Lower lobe of right lung (tissue), 2 donors: ENCODE measurements at places on chromosomes 12 and 14.

GRCh38 chr14:95043732-95044462, 113.4 kb downstream of the DICER1 start:
- H3K27me3 ChIP-seq, result peaks cover 3% of the 10 kb centered on the region
- DNase-seq, result no peak
- H3K36me3 ChIP-seq, result no peaks in the 10 kb centered on the region
- H3K4me1 ChIP-seq, result no peaks in the 10 kb centered on the region
- no peak overlapping the region for H3K27ac ChIP-seq

- no peak overlapping the region for H3K4me3 ChIP-seq
- no peak for DNase-seq
- no peaks in the 10 kb centered on the region for H3K27me3 ChIP-seq
- peaks cover 14% of the 10 kb centered on the region for H3K4me1 ChIP-seq
- peaks cover 33% of the 10 kb centered on the region for H3K36me3 ChIP-seq
- H3K27ac ChIP-seq, result no peak overlapping the region
These were observed 13.1 kb downstream of the NAA30 start for GRCh38 chr14:57403521-57403864.

- no peak overlapping the region for H3K4me3 ChIP-seq
- no peak for DNase-seq
- no peaks in the 10 kb centered on the region for H3K36me3 ChIP-seq
- H3K4me1 ChIP-seq, result peaks cover 33% of the 10 kb centered on the region
- H3K27ac ChIP-seq, result peak overlapping the region; percentile 53
- no peaks in the 10 kb centered on the region for H3K27me3 ChIP-seq
These were observed 684 bp upstream of the ABCB9 start for GRCh38 chr12:122966743-122967550.

- H3K27me3 ChIP-seq, result no peaks in the 10 kb centered on the region
- no peak for DNase-seq
- no peaks in the 10 kb centered on the region for H3K36me3 ChIP-seq
- H3K4me1 ChIP-seq, result no peaks in the 10 kb centered on the region
- H3K4me3 ChIP-seq, result no peak overlapping the region
- no peak overlapping the region for H3K27ac ChIP-seq
These were observed 278.9 kb upstream of the CRY1 start for GRCh38 chr12:107372229-107372658.

DNA sequence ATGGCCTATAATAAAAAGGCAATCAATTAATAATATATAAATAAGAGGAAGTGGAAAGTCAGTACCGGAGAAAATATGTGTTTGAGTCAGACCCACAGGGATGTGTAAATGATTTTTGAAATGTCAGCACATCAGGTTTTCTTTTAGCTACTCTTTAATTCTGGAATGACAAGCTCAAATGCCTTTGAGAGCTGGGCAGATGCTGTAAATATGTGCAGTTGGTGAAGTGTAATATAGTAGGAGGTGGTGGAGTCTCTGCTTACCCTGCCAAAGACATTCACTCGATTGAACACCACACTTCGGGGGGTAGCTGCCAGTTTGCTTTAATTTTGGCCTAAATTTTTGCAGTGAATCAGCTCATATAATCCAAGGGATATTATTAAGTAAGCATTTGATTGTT, 93.0 kb downstream of the PLEKHA5 start:
- no peak overlapping the region for H3K4me3 ChIP-seq
- H3K27ac ChIP-seq, result no peak overlapping the region
- H3K36me3 ChIP-seq, result no peaks in the 10 kb centered on the region

DNA sequence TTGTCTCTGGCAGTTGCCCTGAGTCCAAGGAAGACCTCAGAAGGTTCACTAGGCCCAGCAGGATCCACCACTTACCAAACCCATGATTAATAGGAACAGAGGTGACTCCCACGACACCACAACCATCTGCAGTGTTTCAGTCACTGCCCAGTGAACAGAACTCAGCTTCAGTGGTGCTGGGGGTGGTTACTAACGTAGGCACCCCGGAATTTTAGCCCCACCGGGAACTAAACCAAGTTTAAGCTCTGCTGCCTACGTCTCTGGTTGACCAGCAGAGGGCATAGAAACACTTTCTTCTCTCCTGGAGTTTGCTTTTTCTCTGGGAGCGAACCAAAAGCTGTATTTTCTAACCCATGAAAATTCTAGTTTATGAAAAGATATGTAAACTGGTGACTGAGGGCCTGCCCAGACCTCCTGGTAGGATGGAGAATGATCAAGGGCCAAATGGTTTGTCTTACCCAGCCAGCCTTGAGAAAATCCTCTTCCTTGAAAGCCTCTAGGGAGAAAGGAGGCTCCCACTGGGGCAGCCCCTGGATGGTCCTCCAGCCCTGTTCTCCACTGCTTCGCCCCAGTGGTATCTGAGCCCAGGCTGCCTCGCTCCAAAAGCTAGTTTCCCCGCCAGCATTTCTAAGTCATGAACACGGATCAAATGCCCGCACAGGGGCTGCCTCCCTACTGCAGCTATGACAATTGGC, 379.8 kb downstream of the DPF3 start:
- no peaks in the 10 kb centered on the region for H3K27me3 ChIP-seq
- no peak overlapping the region for H3K4me3 ChIP-seq
- no peak for DNase-seq

- no peaks in the 10 kb centered on the region for H3K36me3 ChIP-seq
- no peak for DNase-seq
- H3K4me3 ChIP-seq, result no peak overlapping the region
- H3K4me1 ChIP-seq, result no peaks in the 10 kb centered on the region
- no peaks in the 10 kb centered on the region for H3K27me3 ChIP-seq
These were observed 29.2 kb downstream of the PRKD1 start for GRCh38 chr14:29898470-29898869.

DNA sequence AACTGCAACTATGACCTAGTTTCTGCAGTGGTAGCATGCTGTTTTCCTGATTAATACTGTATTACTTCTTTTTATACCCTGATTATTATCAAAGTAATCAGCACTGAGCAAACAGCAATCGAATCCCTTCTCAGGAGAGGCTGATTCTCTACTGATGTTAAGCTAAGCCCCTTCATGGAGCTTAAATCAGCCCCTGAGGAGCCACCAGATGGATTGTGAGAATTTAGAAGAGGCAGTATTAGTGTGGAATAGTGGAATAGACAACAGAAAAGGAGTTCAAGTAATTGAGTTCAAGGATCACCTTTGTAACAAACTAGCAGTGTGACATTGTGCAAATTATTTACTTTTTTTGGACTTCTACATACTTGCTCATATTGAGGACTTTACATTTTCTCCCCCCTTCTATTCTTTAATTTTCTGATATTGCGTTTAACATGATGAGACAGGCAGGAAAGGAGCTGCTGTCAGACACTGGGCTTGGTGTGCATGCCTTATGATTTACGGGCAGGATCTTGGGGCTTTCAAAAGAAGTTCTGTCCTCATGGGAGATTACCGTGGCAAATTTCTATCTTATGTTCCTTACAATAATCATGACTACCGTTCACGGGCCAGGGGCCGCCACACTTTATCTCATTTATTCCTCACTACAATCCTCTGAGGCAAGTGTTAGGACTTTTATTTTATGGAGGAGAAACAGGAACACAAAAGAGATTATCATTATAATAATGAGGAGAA, 68.0 kb downstream of the PTPRR start:
- H3K27ac ChIP-seq, result no peak overlapping the region
- no peaks in the 10 kb centered on the region for H3K36me3 ChIP-seq
- no peak overlapping the region for H3K4me3 ChIP-seq
- no peaks in the 10 kb centered on the region for H3K27me3 ChIP-seq
- no peak for DNase-seq

- no peaks in the 10 kb centered on the region for H3K36me3 ChIP-seq
- no peaks in the 10 kb centered on the region for H3K4me1 ChIP-seq
- DNase-seq, result no peak
- H3K27ac ChIP-seq, result no peak overlapping the region
- no peaks in the 10 kb centered on the region for H3K27me3 ChIP-seq
These were observed 29.4 kb upstream of the POP5 start for GRCh38 chr12:120610560-120610959.

DNA sequence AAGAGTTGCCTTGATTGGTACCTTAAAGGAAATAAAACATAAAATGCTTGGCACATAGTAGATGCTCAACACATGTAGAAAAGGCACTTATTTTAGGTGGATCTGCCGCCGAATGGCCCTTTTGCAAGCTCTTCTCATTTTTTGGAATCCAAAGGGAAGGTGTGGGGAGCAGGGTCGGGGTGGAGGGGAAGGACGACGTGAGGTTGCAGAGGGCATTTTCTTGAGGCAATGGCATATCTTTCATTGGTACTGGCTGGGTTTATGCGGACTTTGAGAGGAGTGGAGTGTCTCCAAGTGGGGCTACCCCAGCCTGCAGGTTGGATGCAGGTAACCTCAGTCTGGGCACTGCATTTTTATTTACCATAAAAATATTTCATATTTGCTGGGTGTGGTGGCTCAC, 8.1 kb downstream of the RTL1 start:
- no peak overlapping the region for H3K27ac ChIP-seq
- no peak for DNase-seq
- H3K4me3 ChIP-seq, result no peak overlapping the region
- no peaks in the 10 kb centered on the region for H3K36me3 ChIP-seq
- peaks cover 14% of the 10 kb centered on the region for H3K4me1 ChIP-seq

DNA sequence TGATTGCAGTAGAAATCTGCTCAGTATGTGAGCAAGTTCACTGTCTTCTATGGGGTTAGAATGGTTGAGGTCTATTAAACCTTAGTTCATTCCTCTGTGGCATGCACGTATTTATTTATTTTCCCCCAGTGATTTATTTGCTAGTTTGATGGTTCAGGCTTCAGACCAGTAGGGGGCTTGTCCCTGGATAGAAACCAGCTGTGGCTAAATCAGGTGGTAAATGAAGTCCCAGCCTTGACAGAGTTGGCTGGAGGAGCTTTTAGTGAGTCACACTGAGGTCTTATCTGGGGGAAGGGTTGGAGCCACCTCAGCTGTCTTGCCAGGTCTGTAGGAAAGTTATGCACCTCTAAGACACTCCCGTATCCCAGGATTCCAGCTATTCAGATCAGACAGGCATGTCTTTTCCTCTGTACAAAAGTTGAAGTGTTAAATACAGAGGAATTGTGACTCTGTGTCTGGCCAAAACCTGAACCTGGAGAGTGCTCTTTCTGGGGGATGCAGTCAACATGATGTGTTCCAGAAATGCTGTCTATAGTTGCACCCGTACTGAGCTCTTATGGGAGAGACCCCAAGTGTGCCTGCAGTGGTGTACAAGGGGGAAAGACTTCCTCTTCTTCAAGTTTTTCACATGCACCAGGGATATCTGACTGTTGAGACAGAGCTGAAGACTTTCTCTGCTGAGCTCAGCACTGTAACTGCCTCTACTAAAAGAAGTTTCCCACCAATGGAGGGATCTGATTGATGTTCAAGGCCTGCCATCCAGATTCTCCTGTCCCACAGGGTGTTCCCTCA, 1322.1 kb downstream of the TMEM121 start:
- H3K36me3 ChIP-seq, result no peaks in the 10 kb centered on the region
- H3K4me1 ChIP-seq, result peaks cover 15% of the 10 kb centered on the region
- H3K27ac ChIP-seq, result no peak overlapping the region
- no peak for DNase-seq

DNA sequence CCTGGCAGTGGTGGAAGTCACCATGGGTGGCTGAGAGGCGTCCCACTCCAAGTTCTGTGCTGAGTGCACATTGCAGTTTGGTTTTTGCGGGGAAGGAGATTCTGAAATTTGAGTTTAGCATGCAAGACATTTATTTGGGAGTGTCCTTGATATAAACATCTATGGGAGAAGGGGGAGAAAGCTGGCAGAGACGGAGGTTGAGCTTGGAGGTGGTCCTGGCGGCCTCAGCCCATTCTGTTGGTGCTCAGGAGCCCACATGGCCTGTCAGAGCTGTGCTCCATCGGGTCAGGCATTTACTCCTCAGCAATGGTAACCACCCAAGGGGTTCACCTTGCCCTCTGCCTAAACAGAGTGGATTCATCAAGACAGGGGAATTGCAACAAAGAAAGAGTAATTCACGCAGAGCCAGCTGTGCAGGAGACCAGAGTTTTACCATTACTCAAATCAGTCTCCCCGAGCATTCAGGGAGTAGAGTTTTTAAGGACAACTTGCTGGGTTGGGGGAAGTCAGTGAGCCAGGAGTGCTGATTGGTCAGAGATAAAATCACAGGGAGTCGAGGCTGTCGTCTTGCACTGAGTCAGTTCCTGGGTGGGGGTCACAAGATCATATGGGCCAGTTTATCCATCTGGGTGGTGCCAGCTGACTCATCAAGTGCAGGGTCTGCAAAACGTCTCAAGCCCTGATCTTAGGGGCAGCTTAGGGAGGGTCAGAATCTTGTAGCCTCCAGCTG, 323.3 kb upstream of the TMEM132C start:
- no peak overlapping the region for H3K27ac ChIP-seq
- H3K4me1 ChIP-seq, result no peaks in the 10 kb centered on the region
- H3K27me3 ChIP-seq, result no peaks in the 10 kb centered on the region
- no peaks in the 10 kb centered on the region for H3K36me3 ChIP-seq

DNA sequence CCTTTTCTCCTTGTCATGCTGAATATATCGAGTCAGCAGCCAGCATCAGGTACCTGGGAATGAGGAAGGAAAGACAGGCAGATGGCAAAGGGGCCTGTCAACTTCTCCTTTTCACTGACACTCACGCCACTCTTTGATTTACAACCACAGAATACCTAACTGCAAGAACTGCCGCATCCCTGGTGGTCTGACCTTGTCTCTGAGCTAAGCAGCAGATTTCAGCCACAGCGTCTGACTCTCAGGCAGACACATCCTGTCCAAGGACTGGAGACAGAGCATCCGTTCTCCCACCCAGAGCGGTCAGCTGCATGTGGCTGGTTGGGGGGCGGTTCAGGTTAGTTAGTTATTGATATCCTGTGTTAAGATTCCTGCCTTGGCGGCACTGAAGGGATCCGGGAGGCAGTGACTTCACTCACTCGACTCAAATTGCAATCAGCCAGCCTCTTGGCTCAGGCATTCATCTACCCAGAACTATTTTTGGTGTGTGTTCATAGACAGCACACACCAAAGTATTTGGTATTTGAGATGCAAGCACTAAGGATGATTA, 11.2 kb upstream of the MAP1LC3B2 start:
- H3K27ac ChIP-seq, result no peak overlapping the region
- H3K4me3 ChIP-seq, result no peak overlapping the region
- H3K4me1 ChIP-seq, result peaks cover 21% of the 10 kb centered on the region
- DNase-seq, result no peak
- no peaks in the 10 kb centered on the region for H3K36me3 ChIP-seq
- H3K27me3 ChIP-seq, result no peaks in the 10 kb centered on the region

GRCh38 chr12:31300783-31301182, 25.2 kb downstream of the SINHCAF start:
- H3K27ac ChIP-seq, result no peak overlapping the region
- H3K4me1 ChIP-seq, result no peaks in the 10 kb centered on the region
- H3K4me3 ChIP-seq, result no peak overlapping the region
- H3K27me3 ChIP-seq, result no peaks in the 10 kb centered on the region

DNA sequence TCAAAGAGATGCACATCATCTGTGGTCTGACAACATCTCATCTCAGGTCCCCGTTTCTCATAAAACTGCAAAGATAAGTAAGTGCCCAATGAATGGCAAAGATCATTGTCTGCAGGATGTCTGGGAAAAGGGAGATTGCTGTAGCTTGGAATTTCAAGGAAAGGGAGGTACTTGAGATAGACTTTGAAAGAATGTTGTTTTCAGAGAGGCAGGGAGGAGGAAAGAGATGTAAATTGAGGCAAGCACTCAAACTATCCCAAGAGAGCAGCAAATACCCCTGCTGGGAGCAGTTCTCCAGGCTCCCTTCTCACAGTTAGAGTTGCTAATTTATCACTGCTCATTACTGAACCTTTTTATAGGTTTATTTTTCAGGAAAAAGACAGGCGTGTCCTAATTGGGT, 107.1 kb downstream of the MYRFL start:
- H3K4me3 ChIP-seq, result no peak overlapping the region
- H3K4me1 ChIP-seq, result peaks cover 10% of the 10 kb centered on the region
- H3K36me3 ChIP-seq, result no peaks in the 10 kb centered on the region
- no peaks in the 10 kb centered on the region for H3K27me3 ChIP-seq
- no peak for DNase-seq
